ENCODE measurements at places on chromosomes 1 and 21.

GRCh38 chr1:3968851-3969250 is 68.8 kb upstream of the C1orf174 start:
- no peak for DNase-seq

DNA sequence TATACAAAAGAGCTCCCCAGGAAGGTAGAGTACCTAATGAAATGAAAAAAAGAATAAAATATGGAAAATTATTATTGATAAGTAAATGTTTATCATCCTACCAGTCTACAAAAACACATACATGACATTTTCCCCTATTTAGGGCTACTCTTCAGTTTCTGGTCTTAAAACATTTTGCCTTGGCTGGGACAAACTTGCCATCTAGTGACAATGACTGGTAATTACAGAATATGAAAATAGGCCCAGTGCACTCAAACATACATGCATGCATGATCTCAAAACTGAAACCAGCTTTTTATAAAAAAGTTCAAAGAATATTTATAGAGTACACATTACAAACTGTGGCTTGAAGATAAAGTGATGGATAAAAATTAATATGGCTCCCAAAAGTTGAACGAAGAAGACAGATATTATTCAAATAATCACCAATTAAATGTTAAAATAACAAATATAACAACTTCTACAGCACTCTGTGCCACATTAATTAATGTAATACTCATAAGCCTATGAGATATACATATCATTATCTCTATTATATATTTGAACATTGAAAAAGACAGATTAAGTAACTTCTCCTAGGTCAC is 10.5 kb upstream of the RNPC3 start:
- DNase-seq, result peak; percentile 63

- DNase-seq, result peak; percentile 3
Observed at GRCh38 chr21:32886339-32886738, 114.8 kb upstream of the PAXBP1 start.

DNA sequence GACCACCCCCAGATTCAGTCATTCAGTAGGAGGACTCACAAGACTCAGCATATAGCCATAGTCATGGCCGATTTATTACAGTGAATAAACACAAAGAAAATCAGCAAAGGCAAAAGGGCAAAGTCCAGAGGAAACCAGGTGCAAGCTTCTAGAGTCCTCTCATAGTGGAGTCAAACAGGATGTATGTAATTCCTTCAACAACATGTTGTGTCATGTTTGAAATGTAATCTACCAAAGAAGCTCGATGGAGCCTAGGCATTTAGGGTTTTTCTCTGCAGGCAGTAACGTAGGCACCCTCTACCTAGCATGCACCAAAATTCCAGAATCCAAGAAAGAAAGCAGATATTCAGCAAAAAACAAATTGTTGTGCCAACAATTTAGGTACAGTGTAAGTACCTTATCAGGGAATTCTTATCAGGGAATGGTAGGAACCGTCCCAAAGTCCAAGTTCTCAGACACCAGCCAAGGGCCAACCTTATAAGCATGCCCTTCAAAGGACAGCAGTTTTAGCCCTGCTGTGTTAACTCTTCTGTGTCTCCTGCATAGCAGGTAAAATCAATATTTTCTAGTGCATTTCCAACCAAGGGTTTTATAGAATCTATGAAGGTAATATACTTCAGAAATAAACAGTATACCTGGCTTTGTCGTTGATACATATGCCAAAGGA is 16.1 kb upstream of the SLAMF6 start:
- no peak for DNase-seq

- DNase-seq, result peak; percentile 3
Observed at GRCh38 chr1:158329733-158330132, 1.6 kb downstream of the CD1B start.

Data from EL (cell line).